Upper lobe of left lung (tissue), 6 donors: ENCODE measurements at places on chromosomes 2 and 18. TPM values are rescaled to one million over a fixed set of nuclear protein-coding genes. Genes with fewer than 3 reads are reported as not detected.
A peak's percentile ranks its signal among the peaks of the same experiment; 100 is the strongest.

KCNE4 gene
- total RNA-seq = 0.30 TPM

ABCG8 gene
- total RNA-seq = not detected

CD207 gene
- not detected for total RNA-seq

DNA sequence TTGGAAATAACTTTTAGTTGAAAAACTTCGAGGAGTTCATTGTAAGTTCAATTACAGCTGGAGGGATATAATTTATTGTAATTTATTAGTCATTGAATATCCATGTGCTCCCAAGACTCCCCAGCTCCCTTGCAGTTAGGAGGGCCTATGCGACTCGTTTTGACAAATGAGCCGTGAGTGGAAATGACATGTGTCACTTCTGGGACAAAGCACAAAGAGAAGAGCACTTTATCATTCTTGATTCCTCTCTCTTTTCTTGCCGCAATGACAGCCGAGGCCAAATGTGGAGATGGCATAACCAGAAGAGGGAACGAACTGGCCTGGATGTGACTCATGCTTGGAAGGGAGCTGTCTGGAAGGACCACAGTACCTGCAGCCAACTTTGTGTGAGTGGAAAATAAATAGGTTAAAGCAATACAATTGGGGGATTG, 44.2 kb upstream of the ITSN2 start:
- no peak for DNase-seq

DNA sequence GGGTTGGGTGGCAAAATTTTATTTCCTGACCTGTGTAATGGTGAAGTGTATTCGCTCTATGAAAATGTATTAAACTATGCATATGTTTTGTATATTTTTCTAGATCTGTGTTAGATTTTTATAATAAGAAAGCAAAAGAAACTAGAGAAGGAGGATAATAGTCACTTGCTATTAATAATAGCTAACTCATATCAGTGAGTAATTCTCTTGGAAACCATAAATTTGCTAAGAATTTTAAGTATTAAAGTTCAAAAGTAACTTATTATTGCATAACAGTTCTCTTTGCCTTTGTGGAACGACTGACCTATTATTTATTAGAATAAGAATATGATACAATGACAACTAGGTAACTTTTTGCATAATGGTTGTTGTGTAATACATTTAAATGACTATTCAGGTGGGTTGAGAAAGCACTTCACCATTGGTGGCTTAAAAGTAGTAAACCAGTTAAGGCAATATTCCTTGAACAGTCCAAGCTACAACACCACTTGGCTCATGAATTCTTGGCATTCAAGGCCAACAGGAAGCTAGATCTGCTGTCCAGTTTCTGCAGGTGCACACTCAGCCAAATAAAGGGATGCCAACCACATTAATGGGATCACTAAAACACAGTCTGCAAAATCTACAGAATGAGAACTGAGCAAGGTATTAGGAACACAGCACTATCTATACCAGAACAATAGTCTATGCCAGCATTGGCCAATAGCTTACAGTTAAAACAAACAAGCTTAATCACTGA, 921.3 kb downstream of the CPS1 start:
- no peak for DNase-seq

GRCh38 chr18:73563345-73563744, 584.3 kb downstream of the FBXO15 start:
- DNase-seq = no peak

- no peak for DNase-seq
Measured at GRCh38 chr2:44616667-44617155, 255.0 kb downstream of the CAMKMT start.

DNA sequence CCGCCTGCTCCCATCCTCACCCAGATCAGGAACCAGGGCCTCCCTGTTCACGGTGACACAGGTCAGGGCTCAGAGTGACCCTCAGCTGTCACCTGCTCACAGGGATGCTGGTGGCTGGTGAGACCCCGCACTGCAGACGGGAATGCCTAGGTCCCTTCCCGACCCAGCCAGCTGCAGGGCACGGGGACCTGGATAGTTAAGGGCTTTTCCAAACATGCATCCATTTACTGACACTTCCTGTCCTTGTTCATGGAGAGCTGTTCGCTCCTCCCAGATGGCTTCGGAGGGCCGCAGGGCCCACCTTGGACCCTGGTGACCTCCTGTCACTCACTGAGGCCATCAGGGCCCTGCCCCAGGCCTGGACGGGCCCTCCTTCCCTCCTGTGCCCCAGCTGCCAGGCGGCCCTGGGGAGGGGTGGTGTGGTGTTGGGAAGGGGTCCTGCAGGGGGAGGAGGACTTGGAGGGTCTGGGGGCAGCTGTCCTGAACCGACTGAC, 31.7 kb downstream of the GPC1 start:
- no peak for DNase-seq

- peak; percentile 15 for DNase-seq
Measured at GRCh38 chr2:218861645-218862318, 2.2 kb downstream of the WNT6 start.

GRCh38 chr2:5474716-5475115, 217.5 kb upstream of the SOX11 start:
- DNase-seq = peak; percentile 48
